ENCODE measurements at places on chromosomes 4 and X. TPM values are rescaled to one million over a fixed set of nuclear protein-coding genes. Genes with fewer than 3 reads are reported as not detected.

PHEX gene
- total RNA-seq, result not detected

DNA sequence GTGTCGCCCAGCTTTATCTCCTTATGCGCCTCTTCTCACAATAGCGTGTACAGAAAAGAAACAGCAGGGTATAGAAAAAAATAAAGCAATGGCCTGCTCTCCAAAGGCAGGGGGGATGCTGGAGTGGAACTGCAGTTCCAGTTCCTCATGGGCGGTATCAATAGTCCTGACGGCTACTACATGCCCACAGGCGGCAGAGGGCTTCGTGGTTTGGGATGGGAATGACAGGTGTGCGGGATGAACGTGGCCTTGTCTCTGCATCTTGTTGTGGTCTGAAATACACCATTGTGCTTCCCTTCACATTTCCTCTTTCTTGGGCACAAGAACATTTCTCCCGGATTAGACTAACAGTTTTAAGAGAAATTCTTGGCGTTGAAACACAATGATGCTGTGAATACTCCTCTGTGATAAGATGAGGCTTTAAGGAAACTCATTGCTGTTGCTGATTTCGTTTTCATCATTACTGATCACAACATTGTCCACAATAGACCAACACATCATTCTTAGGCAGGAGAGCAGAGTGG is 124.1 kb upstream of the IGFBP7 start:
- no peak for DNase-seq

DNA sequence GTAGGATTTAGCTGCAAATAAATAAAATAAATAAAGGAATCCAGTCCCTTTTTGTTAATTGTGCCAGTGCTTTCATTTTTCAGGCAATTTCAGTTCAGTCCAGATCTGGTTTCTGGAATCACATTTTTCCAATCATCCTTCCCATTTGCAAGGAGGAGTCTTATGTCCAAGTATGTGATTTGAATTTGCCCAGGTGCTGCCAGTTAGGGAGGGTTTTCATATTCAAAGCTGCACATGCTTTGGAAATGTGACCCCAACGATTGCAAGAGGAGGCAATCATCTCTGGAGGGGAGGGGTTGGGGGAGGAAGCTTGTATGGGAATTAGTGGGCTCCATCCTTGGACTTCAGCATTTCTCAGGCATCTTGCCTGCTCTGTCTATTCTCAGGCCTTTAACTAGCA is 4.4 kb downstream of the PLAC1 start:
- DNase-seq, result no peak

UGT2B17 gene
- total RNA-seq, result not detected

DNA sequence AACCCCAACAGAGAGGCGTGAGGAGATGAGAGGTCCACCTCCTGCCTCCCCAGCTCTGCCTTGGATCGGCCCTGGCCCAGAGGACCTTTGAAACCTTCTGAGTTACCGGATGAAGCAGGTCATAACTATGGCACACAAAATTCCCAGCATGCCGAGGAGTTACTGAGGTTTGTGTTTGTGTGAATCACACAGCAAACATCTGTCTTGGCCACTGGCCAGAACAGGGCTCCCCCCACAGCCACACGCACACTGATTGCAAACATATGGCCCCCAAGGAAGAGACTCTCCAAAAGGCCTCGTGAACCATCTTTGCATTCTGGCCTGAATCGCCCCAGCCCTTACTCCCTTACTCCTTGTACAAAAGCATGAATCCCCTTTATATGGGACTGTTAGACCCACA is 18.9 kb downstream of the RPS4X start:
- no peak for DNase-seq

RCHY1 gene
- 50.9 TPM for total RNA-seq

SERPINA7 gene
- not detected for total RNA-seq

GRCh38 chr4:116016201-116016600 is 902.8 kb upstream of the NDST4 start:
- DNase-seq, result peak; percentile 12

DNA sequence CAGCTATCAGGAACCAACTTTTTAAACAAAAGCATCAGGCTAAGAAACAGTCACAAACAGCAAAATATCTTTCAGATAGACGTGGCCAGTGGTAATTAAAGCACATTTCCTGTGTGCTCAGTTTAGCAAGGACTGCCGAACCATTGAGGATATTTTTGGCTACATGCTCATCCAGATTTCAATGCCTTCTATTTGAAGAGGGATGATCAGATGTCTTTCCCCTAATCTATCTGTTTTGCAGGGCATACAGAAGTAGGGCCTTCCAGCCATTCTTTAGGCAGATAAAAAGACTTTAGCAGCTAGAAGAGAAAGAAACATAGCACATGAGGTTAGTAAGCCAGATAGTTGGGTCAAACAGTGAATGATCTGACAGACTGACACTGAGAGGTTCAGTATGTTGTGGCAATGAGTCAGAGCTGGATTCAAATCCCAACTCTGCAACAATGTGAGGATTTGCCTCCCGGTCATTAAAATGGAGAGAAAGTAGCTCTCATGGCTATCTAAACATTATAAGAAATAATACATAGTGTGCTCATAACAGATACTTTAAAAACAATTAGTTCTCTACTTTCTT is 100.0 kb upstream of the PRKG2 start:
- DNase-seq, result no peak

- DNase-seq, result peak; percentile 63
These were observed 7.0 kb downstream of the LRCH2 start for GRCh38 chrX:115226929-115227328.

ETDB gene
- total RNA-seq, result not detected

GRCh38 chrX:40095583-40096394 is 2.0 kb downstream of the BCOR start:
- no peak for DNase-seq

TMPRSS11F gene
- total RNA-seq, result 0.27 TPM

PAGE2 gene
- not detected for total RNA-seq

GRCh38 chr4:52926196-52926974 is 64.3 kb downstream of the RASL11B start:
- DNase-seq, result no peak

DNA sequence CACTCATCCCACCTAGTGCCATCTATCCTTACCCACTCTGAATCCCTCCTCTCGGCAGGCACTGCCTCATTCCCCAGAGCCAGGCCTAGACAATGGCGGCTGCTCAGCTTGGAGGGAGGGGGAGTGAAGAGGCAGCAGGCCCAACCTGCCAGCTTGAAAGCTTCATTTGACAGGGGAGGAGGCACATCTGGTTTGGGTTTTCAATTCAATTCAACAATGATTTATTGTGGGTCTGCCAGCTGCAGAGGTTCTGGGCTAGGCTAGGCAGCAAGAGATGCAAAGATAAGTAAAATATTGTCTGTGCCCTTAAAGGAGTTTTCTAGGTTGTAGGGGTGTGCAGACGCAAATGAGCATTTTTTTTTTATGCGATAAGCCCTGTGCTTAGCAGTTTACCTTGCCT is 58.5 kb downstream of the RTL9 start:
- no peak for DNase-seq

ARHGEF6 gene
- 4.9 TPM for total RNA-seq

DNA sequence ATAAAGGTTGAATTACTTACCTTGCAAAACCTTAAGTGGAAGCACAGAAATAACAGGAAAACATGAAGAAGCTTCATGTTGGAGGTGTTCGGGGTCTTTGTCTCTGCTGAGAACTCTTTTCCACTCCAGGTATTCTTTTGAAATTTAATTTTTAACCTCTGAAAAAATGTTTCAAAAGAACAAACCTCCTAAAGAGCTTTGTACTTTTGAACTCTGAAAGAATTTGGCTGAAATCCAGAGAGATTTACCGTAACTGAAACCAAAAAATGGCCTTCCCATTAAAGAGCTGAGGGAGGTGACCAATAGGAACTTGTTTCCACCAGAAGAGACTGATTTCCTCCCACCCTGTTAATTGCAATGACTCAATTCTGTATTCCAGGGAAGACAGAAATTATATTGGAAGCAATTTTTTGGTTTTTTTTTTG is at the start of gene CFI:
Gene CFI (minus strand): TSS at position 105 of the 425 bp plus-strand sequence. CDS start 28 bp downstream, at position 77.
- no peak for DNase-seq

NPY2R gene
- 0.47 TPM for total RNA-seq

DNA sequence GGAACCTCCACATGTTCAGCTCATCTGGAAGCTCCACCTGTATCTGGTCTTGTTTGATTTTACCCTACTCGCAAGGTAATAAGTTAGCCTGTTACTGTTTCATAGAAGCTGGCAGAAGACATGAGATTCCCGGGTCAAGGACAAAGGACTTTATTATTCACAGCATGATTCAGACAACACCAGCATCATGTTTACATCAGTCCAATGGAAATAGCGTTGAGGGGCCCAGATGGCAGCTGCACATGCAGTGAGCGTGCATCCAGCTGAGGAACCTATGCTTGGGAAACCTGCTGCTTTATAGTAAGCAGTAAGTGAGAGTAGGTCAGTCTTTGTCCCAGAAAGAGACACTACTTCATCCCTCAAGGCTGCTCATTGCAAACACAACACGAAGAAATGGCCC is 19.8 kb downstream of the TSPAN5 start:
- no peak for DNase-seq

DNA sequence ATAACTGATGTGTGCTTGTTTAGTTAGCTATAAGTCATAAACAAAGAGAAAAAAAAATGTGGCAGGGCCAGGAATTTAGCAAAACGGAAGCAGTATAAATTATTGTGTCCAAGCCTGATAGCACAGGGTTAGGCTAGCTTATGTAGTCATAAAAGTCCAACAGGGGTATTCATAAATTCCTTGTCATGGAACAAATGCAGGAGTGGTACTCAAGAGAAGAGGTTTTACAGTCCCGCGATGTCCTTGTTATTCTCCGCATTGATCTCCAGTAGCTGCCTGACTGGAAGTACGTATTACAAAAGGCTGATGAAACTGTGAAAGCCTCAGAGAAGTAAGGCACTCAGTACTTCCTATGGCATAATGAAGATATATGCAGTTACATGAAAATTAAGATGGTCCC is 336.9 kb upstream of the TRAM1L1 start:
- DNase-seq, result no peak

SAP30 gene
- 18.1 TPM for total RNA-seq

DNA sequence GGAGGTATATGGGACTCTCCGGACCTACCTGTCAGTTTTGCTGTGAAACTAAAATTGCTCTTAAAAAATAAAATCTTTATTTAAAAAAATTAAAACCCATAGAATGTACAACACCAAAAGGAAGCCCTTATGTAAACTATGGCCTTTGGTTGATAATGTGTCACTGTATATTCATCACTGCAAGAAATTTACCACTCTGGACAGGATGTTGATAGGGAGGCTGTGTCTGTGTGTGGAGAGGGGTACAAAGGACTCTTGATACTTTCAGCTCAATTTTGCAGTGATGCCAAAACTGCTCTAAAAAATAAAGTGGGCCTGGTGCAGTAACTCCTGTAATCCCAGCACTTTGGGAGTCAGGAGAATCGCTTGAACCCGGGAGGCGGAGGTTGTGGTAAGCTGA is 2.9 kb upstream of the ZMYM3 start:
- no peak for DNase-seq
